Stimulated activated CD4-positive, alpha-beta T cell treated with anti-CD3 and anti-CD28 coated beads, Interleukin-12 subunit alpha, Interleukin-12 subunit beta, amount 100 ng/mL, for 48 hours (primary cell): ENCODE measurements at places on chromosomes 3 and 15.

- no peak for DNase-seq
Measured at GRCh38 chr3:139629033-139629432, 48.7 kb downstream of the NMNAT3 start.

DNA sequence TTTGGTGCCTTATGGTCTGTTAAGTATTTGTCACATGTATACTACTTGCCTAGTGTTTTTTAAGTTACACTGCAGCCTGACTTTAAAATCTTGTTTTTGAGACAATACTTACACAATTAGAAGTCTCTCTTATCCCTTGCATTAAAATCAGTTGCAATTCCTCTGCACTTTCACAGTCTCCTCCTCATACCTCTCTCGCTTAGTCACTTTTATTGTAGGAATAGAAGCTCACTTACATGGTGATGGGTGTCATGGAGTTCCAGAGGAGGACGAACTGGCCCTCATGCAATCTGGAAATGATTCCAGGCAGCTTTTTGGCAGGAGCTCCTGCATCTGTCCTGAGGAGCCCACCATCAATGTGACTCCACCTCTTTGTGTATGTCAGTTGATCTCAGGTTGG, 238.4 kb upstream of the TBC1D5 start:
- no peak for DNase-seq

- DNase-seq = no peak
Measured at GRCh38 chr3:195097331-195098255, 173.4 kb downstream of the XXYLT1 start.

GRCh38 chr15:52078876-52079700, 33.5 kb downstream of the BCL2L10 start:
- peak; percentile 86 for DNase-seq

GRCh38 chr3:16837602-16838001, 47.2 kb upstream of the PLCL2 start:
- no peak for DNase-seq

GRCh38 chr3:137264071-137264820, 306.5 kb downstream of the IL20RB start:
- DNase-seq = no peak

GRCh38 chr3:184315543-184315867, 1.1 kb downstream of the EIF4G1 start:
- no peak for DNase-seq

DNA sequence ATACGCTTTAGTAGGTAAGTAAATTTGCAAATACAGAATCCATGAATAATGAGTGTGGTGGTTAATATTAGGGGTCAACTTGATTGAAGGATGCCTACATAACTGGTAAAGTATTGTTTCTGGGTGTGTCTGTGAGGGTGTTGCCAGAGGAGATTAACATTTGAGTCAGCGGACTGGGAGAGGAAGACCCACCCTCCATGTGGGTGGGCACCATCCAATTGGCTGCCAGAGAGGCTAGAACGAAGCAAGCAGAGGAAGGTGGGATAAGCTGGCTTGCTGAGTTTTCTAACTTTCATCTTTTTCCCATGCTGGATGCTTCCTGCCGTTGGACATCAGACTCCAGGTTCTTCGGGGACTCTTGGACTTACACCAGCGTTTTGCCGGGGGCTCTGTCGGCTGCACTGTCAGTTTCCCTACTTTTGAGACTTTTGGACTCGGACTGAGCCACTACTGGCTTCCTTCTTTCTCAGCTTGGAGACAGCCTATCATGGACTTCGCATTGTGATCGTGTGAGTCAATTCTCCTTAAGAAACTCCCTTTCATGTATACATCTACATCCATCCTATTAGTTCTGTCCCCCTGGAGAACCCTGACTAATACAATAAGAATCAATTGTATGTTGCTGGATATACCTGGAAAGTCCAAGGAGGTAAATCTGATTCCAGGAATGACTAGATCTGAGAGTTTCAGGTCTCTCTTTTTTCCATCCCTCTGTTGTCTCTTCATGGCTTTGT, 25.8 kb upstream of the NEDD4 start:
- no peak for DNase-seq

- no peak for DNase-seq
Measured at GRCh38 chr3:146134348-146135117, 26.5 kb downstream of the PLOD2 start.

DNA sequence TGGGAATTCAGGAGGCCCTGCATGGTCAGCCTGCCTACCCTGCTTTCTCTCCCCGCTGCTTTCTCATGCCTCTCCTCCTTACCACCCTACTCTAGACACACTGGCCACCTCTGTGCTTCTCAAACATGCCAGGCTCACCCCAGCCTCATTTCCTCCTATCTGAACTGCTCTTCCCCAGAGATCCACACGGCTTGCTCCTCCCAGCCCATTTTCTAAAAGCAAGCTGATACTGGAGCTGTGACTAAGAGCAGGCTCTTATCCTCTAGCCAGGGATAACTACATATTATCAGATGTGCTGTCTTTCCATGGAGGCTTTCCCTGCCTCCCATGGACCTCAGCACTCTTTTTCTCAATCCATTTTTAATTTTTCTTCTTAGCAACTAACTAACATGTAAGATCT, 85.9 kb downstream of the BOC start:
- DNase-seq = no peak

DNA sequence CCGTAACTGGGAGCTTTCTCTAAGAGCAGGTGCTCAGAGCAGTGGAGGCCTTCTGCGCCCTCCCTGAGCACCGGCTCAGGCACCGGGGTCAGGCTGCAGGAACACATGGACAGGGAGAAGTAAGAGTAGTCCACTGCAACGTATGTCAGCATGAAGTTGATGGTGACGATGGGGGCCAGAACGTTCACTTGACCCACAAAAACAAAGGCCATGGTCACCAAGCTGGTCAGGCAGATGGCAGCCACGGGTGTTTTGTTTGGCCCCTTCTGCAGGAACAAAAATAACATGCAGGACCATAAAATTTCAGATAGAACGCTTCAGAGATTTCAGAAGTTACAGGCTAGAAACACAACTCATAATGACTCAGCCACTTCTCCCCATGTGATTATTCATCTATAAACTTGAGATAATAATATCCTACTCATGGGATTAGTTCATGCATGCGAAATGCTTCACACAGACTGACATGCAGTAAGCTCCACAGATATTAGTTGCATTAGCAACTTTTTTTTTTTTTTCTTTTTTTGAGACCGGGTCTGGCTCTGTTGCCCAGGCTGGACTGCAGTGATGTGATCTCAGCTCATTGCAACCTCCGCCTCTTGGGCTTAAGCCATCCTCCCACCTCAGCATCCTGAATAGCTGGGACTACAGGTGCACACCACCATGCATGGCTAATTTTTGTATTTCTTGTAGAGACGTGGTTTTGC, 52.2 kb upstream of the HEG1 start:
- no peak for DNase-seq

GRCh38 chr3:59936472-59936871, 886.6 kb upstream of the CFAP20DC start:
- no peak for DNase-seq

- no peak for DNase-seq
Measured at GRCh38 chr3:178845420-178846118, 226.0 kb downstream of the ZMAT3 start.

DNA sequence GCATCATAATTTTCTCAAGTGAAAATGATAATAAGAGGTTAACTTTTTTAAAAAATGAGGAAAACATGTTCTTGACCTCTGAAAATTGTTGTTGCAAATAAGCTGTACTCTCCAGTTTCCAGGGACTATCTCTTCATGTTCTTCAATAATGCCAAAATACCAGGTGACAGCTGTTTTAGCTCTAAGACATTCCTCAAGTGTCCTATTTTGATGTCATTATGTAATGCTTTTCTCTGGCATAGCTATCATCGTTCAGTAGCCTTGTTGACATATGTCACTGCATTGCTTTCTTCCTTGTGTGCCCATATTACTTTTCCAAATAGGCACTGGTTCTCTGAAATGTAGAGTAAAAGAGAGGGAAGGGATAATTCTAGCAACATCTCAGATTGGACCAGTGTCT, 5.7 kb upstream of the FILIP1L start:
- DNase-seq = no peak

- DNase-seq = no peak
Measured at GRCh38 chr3:32977861-32978260, 26.4 kb downstream of the CCR4 start.

- DNase-seq = no peak
Measured at GRCh38 chr15:77145370-77145769, 74.5 kb upstream of the TSPAN3 start.

GRCh38 chr3:104437891-104438290, 928.8 kb upstream of the ALCAM start:
- DNase-seq = no peak

- no peak for DNase-seq
Measured at GRCh38 chr3:71653414-71653807, 69.9 kb upstream of the FOXP1 start.

DNA sequence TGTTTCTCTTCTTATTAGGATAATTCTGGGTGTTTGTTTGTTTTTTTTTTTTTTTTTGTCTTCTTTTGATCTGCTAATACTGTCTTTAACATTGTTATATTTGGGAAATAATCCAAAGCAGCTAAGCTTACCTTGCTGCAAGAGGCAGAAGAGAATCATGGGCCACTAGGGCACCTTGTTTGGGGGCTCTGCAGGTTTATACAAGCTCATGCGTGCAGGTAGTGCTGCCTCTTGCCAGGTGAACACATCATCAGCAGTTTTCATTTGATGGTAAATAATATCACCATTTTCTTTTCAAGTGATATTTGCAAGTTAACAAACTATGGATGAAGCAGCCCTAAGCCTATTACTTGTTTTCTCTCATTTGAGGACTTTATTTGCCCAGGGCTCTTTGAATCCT, 37.9 kb downstream of the MAP3K13 start:
- DNase-seq = no peak
